ENCODE measurements at places on chromosomes 6 and 20. TPM values are rescaled to one million over a fixed set of nuclear protein-coding genes. Genes with fewer than 3 reads are reported as not detected.

DNA sequence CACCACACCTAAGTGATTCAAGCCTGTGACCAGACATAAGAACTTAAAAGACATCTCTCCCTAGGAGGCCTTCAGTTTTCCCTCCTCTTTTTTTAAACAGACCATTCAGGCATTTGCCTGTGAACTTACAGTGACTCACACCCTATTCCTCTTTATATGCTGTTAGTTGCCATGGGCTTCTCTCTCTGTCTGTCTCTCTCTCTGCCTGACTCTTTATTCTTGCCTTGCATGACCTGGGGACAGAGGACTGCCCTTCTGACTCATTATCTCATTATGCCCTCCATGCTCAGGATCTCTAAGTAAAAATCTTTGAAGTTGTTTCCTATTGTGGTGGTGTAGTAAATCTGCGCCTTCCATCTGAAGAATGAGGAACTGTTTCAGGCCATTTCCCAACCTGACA lies 442.2 kb upstream of the MAN1A1 start:
- no peak for DNase-seq

GRCh38 chr6:166419717-166420116 lies 37.0 kb upstream of the MPC1 start:
- DNase-seq, result no peak

CRISP2 gene
- total RNA-seq, result not detected

DNA sequence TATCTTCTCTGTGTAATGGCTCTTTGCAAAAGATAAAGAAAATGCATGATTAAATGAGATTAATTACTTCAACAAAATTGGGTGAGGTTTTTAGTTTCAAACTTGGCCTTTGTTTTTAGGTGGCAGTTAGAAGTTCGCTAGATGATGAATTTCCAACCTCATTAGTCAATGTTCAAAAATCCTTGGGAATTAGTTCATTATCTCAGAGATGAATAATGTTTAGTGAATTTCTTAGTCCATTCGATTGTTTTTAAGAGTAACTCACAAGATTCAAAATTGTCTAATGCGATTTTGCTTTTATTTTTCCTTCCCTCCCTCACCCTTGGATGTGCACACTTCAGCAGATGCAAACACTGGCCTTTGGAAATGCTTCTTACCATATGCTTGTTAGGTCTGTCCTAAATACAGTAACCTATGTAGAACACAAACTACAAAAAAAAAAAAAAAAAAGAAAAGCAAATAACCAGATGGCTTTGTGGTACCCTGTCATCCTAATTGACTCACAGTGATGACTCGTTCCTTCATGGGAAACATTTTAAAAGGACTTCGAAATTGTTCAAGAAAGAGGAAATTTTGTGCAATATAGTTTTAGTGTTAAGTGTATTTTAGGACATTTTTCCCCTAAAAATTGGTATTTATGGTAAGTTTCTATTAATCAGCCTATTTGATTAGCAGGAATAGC lies 66.7 kb downstream of the FAM229B start:
- DNase-seq, result no peak

PPP1R14C gene
- total RNA-seq, result 0.31 TPM

SLC44A4 gene
- 0.38 TPM for total RNA-seq

DNA sequence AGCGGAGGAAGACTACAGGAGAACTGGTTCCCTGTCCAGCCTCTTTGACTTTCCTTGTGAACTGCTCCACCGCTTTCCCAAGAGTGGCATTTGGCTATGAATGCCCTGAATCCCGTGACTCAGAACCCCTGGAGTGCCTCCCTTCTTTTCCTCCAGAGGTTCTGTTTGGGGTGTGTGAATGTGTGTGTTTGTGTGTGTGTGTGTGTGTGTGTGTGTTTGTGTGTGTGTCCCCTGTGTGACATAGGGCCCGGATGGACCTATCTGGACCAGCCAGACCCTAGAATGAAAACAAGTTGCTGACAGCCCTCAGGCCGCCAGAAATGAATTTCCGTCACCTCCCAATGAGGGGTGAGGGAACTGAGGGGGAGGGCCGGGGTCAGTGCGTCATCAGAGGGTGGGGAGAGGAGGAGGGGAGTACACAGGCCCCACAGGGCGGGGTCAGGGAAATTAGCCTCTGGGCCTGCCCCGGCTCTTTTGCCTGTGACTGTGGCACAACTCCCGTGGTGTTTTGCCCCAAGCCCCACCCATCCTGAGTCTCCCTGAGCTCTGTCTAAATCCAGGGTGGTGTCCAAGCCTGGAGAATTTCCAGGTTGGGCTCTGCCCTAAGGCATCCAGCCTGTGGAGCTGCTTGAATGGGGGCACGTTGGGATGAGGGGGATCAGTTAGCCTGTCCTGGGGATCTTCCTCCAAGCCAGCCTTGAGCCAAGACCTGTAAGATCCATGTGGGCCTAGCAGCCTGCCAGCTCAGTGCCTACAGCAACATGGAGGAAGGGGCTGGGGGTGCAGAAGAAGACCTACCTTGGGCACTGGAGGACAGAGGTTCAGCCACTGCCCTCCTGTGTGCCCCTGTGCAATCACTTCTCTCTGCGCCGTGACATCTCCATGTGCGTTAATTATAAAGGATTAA lies 15.2 kb upstream of the MRPS18A start:
- peak; percentile 80 for DNase-seq

DNA sequence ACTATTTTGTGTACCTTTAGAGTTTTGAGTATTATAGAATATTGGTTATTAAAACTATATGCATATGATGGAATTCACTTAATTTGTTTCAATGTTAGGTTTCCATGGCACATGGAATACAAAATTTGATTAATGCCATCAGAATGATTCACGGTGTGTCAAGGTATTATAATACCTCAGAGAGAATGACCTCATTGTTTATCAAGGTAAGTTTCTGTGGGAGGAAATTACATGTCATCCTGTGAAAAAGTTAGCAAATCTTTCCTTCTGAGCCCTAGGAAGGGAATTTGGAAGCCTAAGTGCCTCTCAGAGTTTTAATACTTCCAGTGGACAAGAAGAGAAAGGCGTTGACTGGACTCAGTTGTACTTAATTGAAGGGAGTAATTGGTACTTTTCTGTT lies 40.8 kb downstream of the DNAH8 start:
- no peak for DNase-seq

DNA sequence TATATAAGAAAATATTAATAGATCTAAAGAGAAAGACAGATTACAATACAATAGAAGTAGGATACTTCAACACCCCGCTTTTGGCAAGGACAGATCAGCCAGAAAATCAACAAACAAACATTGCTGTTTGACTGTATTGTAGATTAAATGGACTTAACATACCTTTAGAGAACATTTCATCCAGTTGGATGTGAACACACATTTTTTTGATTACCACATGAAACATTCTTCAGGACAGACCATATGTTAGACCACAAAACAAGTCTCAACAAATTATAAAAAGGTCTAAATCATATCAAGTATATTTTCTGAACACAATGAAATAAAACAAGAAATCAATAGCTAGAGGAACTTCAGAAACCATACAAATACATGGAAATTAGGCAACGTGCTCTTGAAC lies 148.2 kb downstream of the TRMT11 start:
- no peak for DNase-seq

- DNase-seq, result no peak
These were observed 39.7 kb downstream of the SLC2A10 start for GRCh38 chr20:46749147-46749546.

GRCh38 chr6:160930547-160931377 lies 60.8 kb upstream of the MAP3K4 start:
- DNase-seq, result peak; percentile 49
